Heart right ventricle (tissue), 16 donors: ENCODE measurements at places on chromosomes 4 and X. TPM values are rescaled to one million over a fixed set of nuclear protein-coding genes. Genes with fewer than 3 reads are reported as not detected.
A peak's percentile ranks its signal among the peaks of the same experiment; 100 is the strongest.

The CNGA1 gene
- 0.12 TPM for total RNA-seq

- no peak for DNase-seq
These were observed 5.0 kb downstream of the CENPU start for GRCh38 chr4:184728858-184729257.

The RIBC1 gene
- total RNA-seq, result 0.32 TPM

DNA sequence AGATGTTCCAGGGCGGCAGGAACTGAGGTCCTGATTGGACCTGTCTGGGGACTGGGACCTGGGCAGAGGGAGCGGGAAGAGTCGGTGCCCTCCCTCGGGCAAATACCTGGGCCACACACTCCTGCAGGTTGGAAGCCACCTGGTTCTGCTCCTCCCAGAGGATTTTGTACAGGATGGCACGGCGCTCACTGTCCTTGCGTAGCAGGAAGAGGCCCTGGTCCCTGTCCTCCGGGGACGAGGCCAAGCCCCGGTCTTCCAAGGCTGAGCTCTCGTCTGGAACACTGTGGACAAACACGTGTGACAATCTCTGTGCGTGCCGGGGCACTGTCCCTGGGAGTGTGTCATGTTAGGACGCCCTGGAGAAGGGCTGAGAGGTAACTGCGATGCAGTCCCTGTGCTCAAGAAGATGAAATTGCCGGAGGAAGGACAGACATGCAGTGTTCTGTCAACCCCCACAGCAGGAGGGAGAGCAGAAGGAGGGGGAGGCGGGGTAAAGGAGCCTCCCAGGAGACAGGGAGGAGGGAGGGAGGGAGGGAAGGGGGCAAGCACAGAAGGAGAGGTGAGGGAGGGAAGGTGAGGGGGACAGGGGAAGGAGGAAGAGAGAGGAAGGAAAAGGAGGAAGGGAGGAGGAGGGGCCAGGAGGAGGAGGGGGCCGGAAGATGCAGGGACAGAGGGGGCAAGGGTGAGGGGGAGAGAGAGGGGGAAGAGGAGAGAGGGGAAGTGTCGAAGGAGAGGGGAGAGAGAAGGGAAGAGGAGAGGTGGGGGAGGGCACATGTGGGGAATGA lies 29.0 kb downstream of the PDHA1 start:
- DNase-seq, result no peak

DNA sequence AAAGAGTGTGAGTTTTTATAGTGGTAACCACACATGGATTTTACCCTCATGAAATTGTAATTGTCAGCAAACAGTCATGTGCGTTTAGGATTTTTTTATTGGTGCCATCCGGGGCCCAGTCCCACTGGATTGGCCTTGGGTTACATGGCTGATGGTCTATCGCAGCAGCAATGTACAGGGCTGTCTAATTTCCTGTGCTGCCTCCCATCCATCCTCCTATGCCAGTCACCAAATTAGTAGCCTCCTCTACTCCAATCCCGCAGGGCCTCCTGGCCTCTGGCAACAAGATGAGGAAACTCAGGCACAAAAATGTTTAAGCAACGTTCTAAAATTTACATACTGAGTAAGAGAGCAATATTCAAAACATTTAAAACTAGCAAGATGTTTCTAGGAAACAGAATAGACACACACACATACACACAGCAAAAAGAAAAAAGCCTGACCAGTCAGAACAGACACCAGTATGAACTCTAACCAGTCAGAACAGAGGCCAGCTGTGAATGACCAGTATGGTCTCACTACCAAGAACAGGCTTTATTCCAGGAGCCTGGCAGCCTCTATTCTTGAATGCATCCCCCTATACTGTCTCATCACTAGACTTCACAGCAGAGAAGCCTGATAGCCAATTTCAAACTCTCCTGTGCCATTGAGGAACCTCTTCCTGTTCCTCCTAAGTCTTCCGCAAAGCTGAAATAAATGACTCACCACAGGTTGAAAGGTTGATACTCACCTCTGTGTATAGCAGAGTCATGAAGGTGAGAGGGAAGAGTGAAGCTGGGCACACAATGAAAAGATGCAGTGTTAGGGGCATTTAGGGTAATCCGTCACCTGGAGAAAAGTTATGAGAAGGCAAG lies 42.6 kb downstream of the CHRNA9 start:
- DNase-seq, result no peak

The RBMX2 gene
- 9.2 TPM for total RNA-seq

DNA sequence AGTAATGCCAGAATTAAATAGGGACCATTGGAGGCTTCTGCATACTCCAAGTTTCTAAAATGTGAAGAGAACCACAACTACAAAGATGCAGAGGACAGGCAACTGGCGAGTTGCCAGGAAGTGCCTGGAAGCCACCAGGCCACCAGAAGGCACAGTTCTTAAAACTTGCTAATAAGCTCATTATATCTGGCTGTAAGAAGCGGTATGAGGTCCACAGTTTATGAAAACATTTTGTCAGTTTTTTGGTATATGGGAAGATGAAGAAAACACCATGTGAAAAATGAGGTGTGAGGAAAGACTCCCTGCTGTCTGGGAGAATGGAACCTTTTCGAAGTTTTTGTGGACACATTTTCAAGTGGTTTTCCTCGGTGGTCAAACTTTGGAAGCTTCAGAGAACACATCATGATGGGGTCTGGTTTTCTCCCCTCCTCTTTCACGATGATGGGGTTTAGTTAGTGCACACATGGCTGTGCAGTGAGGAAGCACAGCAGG lies 202.7 kb downstream of the NR3C2 start:
- DNase-seq, result peak; percentile 27

DNA sequence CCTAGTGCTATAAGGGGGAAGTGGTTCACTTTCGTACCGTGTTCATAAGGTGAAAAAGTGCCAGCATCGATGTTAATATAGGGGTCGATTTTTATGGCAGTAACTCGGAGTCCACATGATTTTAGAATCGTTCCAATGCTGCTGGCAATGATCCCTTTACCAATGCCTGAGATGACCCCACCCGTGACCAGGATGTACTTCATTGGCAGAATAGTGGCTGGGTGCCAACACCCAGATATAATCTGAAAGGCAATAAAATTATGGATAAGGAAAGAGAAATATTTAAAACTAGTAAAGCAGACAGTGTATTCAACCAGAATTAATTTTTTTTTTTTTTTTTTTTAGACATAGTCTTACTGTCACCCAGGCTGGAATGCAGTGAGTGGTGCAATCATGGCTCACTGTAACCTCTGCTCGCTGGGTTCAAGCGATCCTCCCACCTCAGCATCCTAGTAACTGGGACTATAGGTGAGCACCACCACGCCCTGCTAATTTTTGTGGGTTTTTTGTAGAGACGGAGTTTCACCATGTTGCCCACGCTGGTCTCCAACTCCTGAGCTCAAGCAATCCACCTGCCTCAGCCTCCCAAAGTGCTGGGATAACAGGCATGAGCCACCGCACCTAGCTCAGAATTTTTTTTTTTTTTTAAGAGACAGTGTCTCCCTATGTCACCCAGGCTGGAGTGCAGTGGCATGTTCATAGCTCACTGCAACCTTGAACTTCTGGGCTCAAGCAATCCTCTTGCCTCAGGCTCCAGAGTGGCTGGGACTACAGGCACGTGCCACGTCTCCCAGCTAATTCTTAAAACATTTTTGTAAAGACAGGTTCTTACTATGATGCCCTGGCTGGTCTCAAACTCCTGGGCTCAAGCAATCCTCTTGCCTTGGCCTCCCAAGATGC lies 9.5 kb downstream of the CTPS2 start:
- DNase-seq, result no peak

The ZNF595 gene
- total RNA-seq, result 7.2 TPM

The REELD1 gene
- not detected for total RNA-seq

The F8 gene
- 92.4 TPM for total RNA-seq

The IL2 gene
- total RNA-seq, result not detected

The ASB5 gene
- total RNA-seq, result 3.3 TPM

- DNase-seq, result peak; percentile 17
These were observed 115.7 kb upstream of the TEX13C start for GRCh38 chrX:125203737-125204578.
